Suppressor macrophage treated with lipopolysaccharide for 4 hours (primary cell): ENCODE measurements at places on chromosomes 2 and 18.

- no peak for DNase-seq
Observed at GRCh38 chr18:78804206-78805030, 175.2 kb upstream of the SALL3 start.

- DNase-seq = no peak
Observed at GRCh38 chr2:83462881-83463280, 996.2 kb downstream of the SUCLG1 start.

- DNase-seq = no peak
Observed at GRCh38 chr2:20159411-20160070, 65.4 kb downstream of the SDC1 start.

- DNase-seq = no peak
Observed at GRCh38 chr2:167438206-167438605, 549.9 kb downstream of the XIRP2 start.

DNA sequence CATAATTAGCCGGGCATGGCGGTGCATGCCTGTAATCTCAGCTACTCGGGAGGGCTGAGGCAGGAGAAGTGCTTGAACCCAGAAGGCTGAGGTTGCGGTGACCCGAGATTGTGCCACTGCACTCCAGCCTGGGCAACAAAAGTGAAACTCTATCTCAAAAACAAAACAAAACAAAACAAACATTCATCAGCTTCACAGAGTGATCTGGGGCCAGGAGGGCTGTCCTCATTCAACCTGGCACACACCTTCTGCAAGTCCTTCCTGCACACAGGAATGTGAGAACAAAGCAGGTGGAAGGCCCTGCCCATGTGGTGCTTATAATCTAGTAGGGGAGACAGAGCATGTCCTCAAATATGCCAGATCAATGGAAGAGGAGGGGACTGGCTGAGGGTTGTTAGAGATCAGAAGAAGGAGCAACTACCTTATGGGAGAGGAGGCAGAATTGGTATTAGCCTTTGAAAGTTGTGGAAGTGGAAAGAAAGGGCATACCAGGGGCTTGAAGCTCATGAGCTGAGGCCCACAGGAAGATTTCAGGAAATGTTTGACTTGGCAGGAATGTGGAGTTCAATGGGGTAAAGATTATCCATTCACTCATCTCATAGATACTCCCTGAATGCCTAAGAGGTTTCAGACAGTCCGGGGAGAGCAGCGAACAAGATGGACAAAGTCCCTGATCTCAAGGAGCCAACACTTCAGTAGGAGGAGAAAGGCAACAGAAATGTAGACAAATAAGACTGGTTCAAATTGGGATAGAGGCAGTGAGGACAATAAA lies 155.3 kb upstream of the SIX3 start:
- no peak for DNase-seq

DNA sequence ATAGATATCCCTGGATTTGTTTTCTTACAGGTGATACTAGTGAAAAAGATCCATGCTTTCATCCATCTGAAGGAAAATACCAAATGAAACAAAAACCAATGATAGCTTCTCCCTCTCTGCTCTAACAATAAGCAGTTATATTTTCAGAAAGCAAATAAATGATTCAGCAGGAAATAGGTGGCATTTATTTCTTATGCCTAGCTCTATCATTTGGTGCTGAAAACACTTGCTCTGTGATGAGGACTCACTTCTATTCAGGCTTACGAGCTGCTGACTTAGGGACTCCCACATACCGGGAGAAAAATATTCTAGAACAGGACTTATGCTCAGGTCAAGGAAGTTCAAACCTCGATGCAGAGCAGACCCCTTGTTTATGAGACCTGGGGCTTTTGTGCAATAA lies 142.6 kb downstream of the SETBP1 start:
- no peak for DNase-seq

GRCh38 chr2:126658319-126658904 lies 2.5 kb downstream of the GYPC start:
- no peak for DNase-seq

DNA sequence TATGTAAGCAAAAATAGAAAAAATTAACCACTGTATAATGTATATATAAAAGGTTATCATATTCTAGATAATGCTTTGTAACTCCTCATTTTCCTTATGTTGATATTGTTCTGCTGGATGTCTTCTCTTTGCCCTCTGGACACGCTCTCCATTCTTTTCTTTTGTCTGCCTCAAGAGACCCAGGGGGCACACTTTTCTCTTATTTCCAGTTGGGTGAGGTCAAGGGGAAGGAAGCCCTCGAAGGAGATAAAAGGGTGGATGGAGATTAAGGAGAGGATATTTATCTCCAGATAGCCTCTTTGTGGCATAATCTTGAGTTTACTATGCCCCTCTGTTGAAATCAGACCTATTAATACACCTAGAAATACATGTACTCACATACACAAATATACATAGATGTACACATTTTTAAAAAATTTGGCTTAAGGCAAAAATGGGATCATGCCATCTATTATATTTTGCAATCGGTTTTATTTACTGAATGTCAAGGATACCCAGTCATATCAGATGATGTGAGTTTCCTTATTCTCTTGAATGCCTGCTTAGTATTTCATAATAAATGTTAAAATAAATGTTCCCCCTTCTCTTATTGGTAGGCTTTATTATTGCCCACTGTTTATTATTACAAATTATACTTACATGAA lies 65.3 kb downstream of the LCLAT1 start:
- DNase-seq = no peak

DNA sequence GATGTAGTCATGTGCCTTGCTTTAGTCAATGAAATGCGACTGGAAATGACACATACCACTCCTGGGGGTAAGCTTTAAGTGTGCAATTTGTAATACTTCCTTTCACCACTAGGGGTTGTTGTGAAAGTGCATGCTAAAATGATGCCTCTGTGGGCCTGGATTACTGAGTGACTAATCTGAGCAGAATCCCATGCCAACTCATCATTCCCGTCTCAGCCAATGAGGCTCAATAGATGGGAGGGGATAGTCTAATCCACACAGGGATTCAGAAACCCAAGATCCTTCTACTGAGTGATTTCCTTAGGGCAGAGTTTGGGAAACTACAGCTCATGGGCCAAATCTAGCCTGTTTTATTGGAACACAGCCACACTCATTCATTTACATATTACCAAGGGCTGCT lies 54.0 kb downstream of the HRH4 start:
- peak; percentile 58 for DNase-seq

GRCh38 chr18:79323471-79323870 lies 72.3 kb upstream of the NFATC1 start:
- DNase-seq = no peak

DNA sequence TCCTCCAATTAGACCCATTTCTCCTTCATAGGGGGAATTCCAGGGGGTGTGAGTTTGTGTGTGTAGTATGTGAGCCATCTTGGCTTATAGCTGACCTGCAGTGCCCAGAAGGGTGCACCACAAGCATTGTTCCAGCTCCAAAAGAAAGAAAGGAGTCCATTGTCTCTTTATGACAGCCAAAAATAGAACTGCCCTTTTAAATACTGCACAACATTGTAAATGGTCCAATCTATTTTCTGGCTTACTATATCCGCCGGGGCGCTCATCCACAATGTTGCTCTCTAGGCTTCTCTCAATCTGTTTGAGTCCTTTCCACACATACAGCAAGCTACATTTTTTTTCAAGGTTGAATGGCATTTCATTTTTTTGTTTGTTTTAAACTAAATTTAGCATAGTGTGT lies 517.5 kb downstream of the STK39 start:
- DNase-seq = no peak

- DNase-seq = no peak
Observed at GRCh38 chr18:69787825-69788547, 159.7 kb downstream of the CD226 start.

- no peak for DNase-seq
Observed at GRCh38 chr2:122412360-122412759, 656.9 kb downstream of the TSN start.

GRCh38 chr18:60984510-60984909 lies 348.7 kb upstream of the CDH20 start:
- DNase-seq = no peak

DNA sequence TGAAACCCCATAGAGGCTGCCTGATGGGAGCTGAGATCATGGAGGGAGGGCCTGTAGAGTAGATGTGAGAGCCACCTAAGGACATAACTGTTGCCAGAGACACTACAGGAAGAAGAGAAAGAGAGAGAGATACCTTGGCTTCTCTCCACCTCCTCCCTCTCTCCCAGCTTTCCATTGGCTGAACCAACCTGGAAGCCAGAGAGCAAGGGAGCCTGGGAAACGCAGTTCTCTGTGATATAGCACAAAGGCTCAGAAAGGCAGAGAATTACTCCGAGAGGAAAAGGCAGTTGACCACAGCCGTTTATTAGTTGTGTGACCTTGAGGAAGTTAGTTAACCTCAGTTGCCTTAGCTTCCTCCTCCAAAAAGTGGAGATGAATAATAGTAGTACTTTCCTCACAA lies 37.7 kb upstream of the MAT2A start:
- peak; percentile 83 for DNase-seq

- DNase-seq = no peak
Observed at GRCh38 chr2:30915486-30915885, 108.2 kb upstream of the CAPN13 start.

DNA sequence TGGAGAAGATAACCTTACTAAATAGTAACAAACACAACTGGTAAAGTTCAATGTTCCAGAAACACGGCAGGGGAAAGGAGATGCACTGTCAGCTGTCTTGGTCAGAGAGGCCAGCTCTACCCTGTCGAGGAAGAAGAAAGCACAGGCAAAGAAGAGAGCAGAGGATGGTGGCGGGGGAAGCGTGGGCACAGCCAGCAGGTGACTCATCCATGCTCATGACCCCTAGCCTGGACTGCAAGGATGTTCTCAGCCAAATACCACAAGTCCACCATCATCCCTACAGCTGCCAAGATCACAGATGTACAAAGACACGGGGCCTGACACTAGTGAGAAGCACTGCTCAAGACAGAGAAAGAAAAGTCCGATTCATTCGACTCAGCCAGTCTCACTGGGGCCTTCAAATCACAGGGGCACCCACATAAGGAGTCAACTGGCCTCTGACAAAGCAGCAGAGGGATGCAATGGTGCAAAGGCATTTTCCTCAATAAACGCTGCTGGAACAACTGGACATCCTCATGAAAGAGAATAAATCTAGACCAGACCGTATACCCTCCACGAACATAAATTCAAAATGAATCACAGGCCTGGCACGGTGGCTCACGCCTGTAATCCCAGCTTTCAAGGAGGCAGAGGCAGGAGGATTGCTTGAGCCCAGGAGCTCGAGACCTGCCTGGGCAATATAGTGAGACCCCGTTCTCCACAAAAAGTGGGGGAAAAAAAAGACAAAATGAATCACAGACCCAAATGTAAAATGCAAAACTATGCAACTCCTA lies 5.6 kb downstream of the DTYMK start:
- DNase-seq = peak; percentile 13

GRCh38 chr2:173457366-173457765 lies 102.7 kb downstream of the CDCA7 start:
- no peak for DNase-seq

DNA sequence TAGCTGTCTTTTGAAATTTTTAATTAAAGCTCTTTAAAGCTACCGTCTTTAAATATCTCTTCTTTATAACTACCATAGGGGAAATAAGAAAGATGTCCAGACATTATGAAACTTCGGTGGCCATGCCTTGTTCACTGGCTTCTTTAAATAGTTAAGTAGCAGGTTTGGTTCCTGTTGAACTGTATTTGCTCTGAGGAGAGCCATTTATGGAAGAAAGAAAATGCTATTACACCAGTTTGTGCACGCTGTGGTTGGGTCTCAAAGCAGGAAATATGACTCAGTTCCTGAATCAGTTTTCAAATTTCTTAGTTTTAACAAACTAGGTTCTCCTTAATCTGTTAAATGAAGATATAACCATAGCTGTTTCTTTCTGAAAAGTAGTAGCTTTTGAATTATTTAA lies 12.2 kb downstream of the ARPC2 start:
- peak; percentile 88 for DNase-seq

- DNase-seq = no peak
Observed at GRCh38 chr2:125272651-125273050, 1247.6 kb downstream of the CNTNAP5 start.

DNA sequence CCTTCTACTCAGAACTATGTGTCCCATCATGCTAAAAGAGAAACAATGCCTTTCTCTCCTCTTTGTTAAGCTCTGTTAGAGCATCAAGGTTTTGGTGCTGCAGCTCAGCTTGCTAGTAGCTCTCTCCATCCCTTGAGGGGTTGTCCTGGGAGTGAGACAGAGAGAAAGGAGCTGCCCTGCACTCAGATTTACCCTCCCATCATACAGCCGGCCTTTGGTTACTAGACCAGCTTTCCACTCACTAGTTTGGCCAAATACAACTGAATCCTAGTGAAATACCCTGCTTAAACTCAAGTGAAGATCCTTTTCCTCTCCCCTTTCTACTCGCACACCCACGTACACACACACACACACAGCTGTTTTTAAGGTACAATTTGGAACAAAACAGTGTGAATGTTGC lies 2.3 kb upstream of the CHN1 start:
- no peak for DNase-seq

GRCh38 chr2:7795778-7796563 lies 878.8 kb downstream of the RNF144A start:
- peak; percentile 83 for DNase-seq

GRCh38 chr2:174840436-174840835 lies 76.2 kb upstream of the CHRNA1 start:
- no peak for DNase-seq

DNA sequence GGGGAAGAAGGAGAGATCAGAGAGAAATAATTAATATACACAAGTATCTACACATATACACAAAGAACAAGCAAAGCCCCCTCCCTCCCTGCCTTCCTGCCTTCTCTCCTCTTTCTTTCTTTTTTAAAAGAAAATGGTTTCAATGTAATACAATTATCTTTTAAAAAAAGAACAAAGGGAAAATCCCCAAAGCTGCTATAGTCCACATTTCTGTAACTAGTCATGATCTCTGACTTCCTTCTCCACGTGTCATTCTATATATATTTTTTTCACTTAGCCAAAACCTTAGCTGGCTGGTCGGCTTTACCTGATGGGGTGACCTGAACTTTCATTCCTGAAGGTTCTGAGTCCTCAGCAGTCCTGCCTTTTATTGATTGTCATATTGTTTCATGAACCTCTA lies 44.3 kb downstream of the MAP3K20 start:
- DNase-seq = no peak

DNA sequence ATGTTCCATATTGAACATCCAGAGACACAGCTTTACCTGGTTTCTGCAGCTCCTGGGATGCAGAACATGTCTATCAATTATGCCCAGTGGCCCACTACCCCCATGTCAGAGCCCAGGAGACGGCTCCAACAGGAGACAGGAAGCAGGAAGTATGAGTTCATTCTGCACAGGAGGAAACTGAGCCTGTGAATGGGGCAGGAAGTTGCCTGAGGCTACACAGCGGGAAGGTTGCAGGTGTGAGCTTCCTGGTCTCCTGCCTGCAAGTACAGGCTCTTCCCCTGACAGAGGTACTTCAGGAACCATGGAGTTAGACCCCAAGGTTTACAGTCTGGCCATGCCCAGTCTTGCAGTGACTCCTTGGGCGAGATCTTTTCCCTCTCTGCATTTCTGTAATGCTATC lies 2.8 kb upstream of the BOK start:
- no peak for DNase-seq

GRCh38 chr18:2502880-2503279 lies 68.4 kb downstream of the METTL4 start:
- no peak for DNase-seq
